Mesenteric fat pad (tissue), 1 donor: ENCODE measurements at places on chromosomes 7 and 10. TPM values are rescaled to one million over a fixed set of nuclear protein-coding genes. Genes with fewer than 3 reads are reported as not detected.

VWDE gene
- total RNA-seq = not detected

GRCh38 chr7:143434660-143435059 is 8.6 kb upstream of the TAS2R60 start:
- DNase-seq = no peak

DNA sequence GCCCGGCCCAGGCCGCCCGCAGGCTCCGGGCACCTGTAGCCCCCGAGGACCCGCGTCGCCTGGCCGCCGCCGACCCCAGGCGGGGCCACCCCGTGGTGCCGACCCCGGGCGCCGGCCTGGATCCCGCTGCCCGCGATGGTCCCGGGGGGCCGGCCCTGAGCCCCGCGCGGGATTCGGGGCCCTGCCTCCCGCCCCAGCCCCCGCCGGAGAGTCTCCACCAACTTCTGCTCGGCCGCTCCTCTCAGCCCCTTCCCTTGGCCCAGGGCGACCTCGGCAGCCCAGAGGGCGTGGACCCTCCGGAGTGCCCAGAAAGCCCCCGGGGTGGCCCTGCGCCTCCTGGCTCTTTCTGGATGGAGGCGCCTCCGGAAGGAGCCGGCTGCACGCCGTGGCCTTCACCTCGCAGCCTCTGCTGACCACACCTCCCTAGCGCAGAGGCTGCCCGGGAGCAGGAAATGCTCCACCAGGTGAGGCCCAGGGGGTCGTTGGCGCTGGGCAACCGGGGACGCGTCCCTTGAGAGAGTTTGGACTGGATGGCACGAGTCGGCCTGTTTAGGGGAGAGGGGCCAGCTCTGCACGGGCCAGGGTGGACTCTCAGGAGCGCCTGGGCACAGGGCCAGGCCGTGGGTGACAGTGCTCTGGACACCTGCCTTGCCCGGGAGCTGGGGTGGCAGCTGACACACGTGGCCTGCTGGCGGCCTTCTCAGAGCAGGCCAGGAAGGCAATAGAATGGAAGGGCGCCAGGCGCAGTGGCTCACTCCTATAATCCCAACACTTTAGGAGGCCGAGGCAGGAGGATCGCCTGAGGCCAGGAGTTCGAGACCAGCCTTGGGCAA is 529 bp downstream of the ZNF853 start:
- DNase-seq = no peak

HOXA7 gene
- 7.5 TPM for total RNA-seq
